ENCODE measurements at places on chromosomes 3 and 15. TPM values are rescaled to one million over a fixed set of nuclear protein-coding genes. Genes with fewer than 3 reads are reported as not detected.
A peak's percentile ranks its signal among the peaks of the same experiment; 100 is the strongest.

DNA sequence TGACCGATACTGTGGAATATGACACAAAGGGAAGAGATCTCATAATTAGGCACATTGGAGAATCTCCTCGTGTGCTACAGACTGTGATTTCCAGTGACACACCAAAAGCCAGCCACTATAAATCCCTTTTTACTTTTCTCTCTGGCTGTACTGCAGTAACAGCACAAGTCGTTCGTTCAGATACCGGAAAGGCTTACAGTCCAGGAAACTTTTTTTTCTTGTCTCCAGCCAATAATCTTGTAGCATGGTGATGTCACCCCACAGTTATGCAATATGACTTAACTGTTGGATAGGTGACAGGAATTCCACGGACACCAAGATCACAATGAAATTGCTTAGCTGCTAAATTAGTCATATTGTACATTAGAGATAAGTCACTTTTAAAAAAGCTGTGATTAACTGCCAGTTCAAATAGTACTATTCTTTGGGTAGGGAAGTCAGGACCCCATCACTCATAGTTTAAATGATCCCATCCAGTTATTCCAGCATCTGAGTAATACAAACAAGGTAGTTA lies 36.3 kb upstream of the TSC22D2 start:
- DNase-seq = peak; percentile 42
- no peaks in the 10 kb centered on the region for H3K36me3 ChIP-seq
- H3K27me3 ChIP-seq = no peaks in the 10 kb centered on the region
- no peak overlapping the region for H3K4me3 ChIP-seq
- peak overlapping the region; percentile 64 for H3K27ac ChIP-seq

DNA sequence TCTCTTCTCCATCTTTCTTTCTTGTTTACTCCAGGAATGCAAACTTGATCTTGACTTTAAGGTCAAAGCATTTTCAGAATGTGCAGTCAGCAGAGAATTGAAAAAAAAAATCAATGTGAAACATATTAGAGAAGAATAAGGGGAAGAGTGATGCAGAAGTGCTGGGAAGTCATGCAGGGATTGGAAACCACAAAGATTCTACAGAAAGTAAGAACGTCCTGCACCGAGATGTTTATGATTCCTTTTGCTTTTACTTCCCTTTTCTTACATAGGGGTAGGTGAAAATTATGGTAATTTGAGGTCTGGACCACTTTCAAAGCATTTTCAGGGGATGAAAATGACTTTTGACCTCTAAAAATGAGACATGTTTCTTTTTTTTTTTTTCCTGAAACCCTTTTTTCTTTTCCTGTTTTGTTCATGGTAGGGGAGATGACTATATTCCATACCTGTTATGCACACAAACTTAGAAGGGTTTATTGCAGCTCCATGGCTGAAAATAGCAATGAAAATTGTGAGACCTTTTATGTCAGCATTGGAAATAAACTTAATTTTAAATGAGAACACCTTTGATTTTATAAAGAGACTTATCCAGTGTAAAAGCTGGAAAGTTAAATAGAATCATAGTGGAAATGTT lies 623.5 kb upstream of the TBL1XR1 start:
- no peaks in the 10 kb centered on the region for H3K36me3 ChIP-seq
- H3K27me3 ChIP-seq = no peaks in the 10 kb centered on the region
- H3K27ac ChIP-seq = peak overlapping the region; percentile 50
- H3K4me1 ChIP-seq = peaks cover 65% of the 10 kb centered on the region

SCAMP5 gene
- 7.6 TPM for total RNA-seq

- DNase-seq = no peak
- no peaks in the 10 kb centered on the region for H3K36me3 ChIP-seq
- no peak overlapping the region for H3K27ac ChIP-seq
- H3K4me3 ChIP-seq = no peak overlapping the region
- no peaks in the 10 kb centered on the region for H3K27me3 ChIP-seq
Observed at GRCh38 chr15:67036775-67037555, 28.4 kb upstream of the SMAD3 start.

DNA sequence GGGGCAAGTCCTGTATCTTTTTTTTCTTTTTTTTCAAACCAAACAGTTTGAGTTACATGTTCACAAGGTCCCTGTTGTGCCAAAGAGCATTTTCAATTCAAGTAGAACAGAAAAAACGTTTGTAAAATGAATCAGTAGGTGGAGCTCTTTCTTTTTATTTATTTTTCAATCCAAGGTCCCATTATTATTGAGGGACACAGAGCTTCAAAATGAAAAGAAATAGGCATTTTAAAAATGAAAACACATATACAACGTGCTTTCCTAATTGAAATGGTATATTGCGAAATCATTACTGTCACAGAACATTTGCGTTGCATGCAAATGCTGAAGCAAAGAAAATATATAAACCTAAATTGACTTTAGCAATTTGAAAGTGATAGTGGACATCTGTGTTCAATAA lies 711.0 kb downstream of the MECOM start:
- no peak overlapping the region for H3K27ac ChIP-seq
- no peaks in the 10 kb centered on the region for H3K36me3 ChIP-seq
- H3K4me3 ChIP-seq = no peak overlapping the region
- H3K27me3 ChIP-seq = no peaks in the 10 kb centered on the region

- no peak overlapping the region for H3K27ac ChIP-seq
- H3K27me3 ChIP-seq = no peaks in the 10 kb centered on the region
- no peaks in the 10 kb centered on the region for H3K4me1 ChIP-seq
- DNase-seq = no peak
- H3K4me3 ChIP-seq = no peak overlapping the region
Observed at GRCh38 chr15:86135041-86135440, 55.4 kb downstream of the AGBL1 start.

DNA sequence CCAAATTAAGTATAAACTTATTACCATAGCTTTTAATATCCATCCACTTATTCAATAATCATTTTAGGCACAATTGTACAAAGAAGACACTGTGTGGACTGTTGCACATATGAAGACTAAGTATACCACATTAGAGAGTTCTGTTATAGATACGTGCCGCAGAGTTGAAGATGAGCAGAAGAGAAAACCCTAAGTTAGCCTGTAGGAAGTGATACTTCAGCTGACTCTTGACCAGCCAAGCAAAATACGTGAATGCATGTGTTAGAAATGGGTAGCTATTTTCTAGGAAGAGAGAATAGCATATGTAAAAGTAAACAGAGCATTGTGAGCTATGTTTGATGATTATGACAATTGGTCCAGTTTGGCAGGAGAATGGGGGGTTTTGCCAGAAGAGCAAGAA lies 272.0 kb upstream of the ATP11B start:
- H3K4me1 ChIP-seq = no peaks in the 10 kb centered on the region
- no peak overlapping the region for H3K27ac ChIP-seq
- H3K27me3 ChIP-seq = no peaks in the 10 kb centered on the region
- no peak overlapping the region for H3K4me3 ChIP-seq

- no peaks in the 10 kb centered on the region for H3K36me3 ChIP-seq
- no peak overlapping the region for H3K4me3 ChIP-seq
- no peak overlapping the region for H3K27ac ChIP-seq
- DNase-seq = no peak
- H3K4me1 ChIP-seq = no peaks in the 10 kb centered on the region
Observed at GRCh38 chr15:76234337-76234889, 76.9 kb downstream of the ETFA start.

DNA sequence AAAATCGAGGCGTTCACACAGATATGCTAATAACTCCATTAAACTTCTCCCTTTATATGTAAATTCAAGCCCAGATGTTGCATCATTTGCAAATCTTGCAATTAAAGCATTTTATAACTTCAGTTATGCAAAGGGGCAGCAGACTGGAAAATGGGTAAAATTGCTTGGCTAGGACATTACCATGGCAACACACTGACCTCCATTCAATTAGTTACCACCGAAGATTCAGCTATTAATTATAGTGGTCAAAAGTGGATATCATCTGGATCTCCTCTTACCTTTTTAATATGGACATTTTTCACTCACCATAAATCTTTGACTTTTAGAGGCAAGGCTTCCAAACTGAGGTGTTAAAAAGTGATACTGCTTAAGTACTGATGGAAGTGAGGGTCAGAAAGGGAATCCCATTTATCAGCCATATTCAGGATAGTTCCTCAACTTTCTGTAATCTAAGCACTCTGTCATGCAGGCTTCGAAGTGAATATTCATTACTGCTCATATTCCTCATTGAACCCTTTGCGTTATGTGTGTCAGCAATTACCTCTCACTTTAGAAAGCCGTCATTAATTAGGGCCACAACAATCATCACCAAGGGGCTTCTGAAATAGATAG lies 386.2 kb upstream of the ROBO2 start:
- no peak overlapping the region for H3K27ac ChIP-seq
- no peaks in the 10 kb centered on the region for H3K36me3 ChIP-seq
- no peaks in the 10 kb centered on the region for H3K4me1 ChIP-seq
- DNase-seq = no peak

- H3K27ac ChIP-seq = no peak overlapping the region
- no peaks in the 10 kb centered on the region for H3K4me1 ChIP-seq
- H3K27me3 ChIP-seq = no peaks in the 10 kb centered on the region
- no peaks in the 10 kb centered on the region for H3K36me3 ChIP-seq
Observed at GRCh38 chr3:10136426-10137005, 5.1 kb upstream of the VHL start.

CYP19A1 gene
- 5.1 TPM for total RNA-seq

DNA sequence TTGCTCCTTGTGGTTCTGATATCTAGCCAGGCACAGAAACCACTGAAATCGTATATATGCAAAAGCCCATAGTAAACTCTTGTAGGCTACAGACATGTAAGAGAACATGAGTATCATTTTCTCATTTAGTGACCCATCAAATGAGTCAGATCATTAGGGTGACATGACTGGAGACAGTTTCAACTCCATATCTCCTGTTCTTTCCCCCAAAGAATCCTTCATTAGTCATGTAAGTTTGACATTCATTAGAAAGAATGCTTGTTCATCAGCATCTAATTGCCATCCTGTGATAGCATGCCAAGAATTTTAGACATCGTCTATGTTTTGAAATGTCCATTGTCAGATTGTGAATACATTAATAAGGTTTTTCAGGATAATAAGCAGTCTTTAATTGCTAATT lies 264.9 kb upstream of the TPM1 start:
- DNase-seq = no peak
- H3K4me3 ChIP-seq = no peak overlapping the region
- peaks cover 14% of the 10 kb centered on the region for H3K4me1 ChIP-seq
- H3K27ac ChIP-seq = no peak overlapping the region

GRCh38 chr15:59329570-59330350 lies 42.9 kb downstream of the MYO1E start:
- H3K27ac ChIP-seq = no peak overlapping the region
- H3K36me3 ChIP-seq = no peaks in the 10 kb centered on the region
- no peaks in the 10 kb centered on the region for H3K27me3 ChIP-seq
- no peak overlapping the region for H3K4me3 ChIP-seq

PIGX gene
- total RNA-seq = 40.6 TPM

- no peaks in the 10 kb centered on the region for H3K27me3 ChIP-seq
- H3K4me1 ChIP-seq = peaks cover 9% of the 10 kb centered on the region
- peak overlapping the region; percentile 4 for H3K27ac ChIP-seq
- no peaks in the 10 kb centered on the region for H3K36me3 ChIP-seq
- DNase-seq = peak; percentile 46
- H3K4me3 ChIP-seq = peak overlapping the region; percentile 34
Observed at GRCh38 chr3:53495520-53496391, 1.3 kb downstream of the CACNA1D start.

ESYT3 gene
- 25.1 TPM for total RNA-seq

DNA sequence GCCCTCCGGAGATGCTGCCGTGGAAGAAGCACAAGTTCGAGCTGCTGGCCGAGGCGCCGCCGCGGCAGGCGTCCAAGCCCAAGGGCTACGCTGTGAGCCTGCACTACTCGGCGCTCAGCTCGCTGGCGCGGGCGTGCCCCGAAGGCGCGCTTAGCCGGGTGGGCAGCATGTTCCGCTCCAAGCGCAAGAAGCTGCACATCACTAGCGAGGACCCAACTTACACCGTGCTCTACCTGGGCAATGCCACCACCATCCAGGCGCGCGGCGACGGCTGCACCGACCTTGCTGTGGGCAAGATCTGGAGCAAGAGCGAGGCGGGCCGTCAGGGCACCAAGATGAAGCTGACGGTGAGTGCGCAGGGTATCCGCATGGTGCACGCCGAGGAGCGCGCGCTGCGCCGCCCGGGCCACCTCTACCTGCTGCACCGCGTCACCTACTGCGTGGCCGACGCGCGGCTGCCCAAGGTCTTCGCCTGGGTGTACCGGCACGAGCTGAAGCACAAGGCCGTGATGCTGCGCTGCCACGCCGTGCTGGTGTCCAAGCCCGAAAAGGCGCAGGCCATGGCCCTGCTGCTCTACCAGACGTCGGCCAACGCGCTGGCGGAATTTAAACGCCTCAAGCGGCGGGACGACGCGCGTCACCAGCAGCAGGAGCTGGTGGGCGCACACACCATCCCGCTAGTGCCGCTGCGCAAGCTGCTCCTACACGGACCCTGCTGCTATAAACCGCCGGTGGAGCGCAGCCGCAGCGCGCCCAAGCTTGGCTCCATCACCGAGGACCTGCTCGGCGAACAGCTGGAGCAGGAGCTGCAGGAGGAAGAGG lies 1.3 kb downstream of the FAM43A start:
- peaks cover 41% of the 10 kb centered on the region for H3K4me1 ChIP-seq
- H3K27ac ChIP-seq = no peak overlapping the region
- no peaks in the 10 kb centered on the region for H3K27me3 ChIP-seq
- DNase-seq = peak; percentile 53

APOD gene
- 283 TPM for total RNA-seq

- H3K27ac ChIP-seq = no peak overlapping the region
- no peaks in the 10 kb centered on the region for H3K36me3 ChIP-seq
- H3K4me1 ChIP-seq = peaks cover 7% of the 10 kb centered on the region
- H3K4me3 ChIP-seq = no peak overlapping the region
- no peaks in the 10 kb centered on the region for H3K27me3 ChIP-seq
- peak; percentile 21 for DNase-seq
Observed at GRCh38 chr15:23035964-23036566, 3.3 kb downstream of the TUBGCP5 start.
